ENCODE measurements at places on chromosomes 6 and 20.

DNA sequence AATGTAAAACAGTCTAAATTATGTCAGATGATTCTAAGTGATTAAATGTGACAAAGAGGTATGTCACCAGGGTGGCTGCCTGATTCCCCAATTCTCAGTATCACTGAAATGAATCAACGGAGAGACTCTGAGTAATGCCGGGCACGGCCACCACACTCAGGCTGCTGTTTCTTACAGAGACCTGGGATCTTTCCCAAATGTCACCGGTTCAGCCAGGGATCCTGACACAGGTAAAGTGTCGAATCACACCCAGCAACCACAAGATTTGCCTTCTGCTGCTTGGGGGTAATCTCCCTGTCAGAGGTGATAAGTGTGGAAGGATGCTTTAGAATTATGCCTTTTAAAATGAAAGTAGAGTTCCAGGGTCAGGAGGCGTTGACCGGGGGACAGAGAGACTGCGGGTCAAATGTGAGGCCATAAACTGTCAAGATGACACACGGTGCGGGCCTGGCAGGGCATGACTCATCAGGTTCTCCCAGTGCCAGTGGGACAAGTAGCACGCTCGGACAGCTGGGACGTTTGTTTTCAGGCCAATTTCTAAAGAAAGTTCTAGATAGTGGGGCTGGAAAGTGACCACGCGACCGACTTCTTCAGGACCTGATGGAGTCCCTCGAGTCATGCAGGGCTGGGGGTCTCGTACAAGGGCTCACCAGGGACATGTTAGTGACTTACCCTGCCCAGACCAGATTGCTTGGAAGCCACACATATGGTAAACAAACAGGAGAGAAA is 48.9 kb downstream of the PRDM1 start:
- DNase-seq, result no peak

DNA sequence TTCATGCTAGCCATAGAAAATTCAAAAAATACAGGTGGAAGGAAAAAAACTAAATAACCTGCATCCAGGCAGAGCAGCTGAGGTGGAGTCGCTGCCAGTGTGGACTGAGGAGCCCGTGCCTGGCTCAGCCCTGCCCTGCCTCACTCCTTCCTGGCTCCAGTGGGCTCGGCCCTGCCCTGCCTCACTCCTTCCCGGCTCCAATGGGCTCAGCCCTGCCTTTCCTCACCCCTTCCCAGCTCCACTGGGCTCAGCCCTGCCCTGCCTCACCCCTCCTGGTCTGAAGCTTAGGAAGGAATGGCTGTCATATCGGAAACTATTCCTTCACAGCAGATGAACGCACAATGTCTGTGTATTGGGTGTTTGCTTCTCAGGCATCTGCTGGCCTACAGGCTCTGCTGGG is 142.1 kb downstream of the SMOC2 start:
- no peak for DNase-seq

GRCh38 chr6:168468045-168468444 is 27.1 kb downstream of the SMOC2 start:
- no peak for DNase-seq

DNA sequence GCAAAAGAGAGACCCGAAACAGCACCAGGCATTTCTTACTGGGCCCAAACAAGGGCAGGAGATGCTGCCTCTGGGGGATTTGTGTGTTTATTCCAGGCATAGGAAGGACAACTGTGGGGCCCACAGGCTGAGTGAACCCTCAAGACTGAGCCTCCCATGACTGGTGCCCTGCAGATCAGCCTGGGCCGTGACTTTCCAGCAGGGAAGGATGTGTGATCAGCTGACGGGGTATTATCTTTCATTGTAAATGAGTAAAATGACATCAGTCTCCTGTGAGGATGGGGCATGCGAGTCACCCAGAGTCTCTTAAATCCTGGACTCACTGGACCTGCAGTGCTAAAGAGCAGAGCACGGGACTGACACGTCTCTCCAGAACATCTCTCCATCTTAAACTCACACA is 3.9 kb upstream of the TEAD3 start:
- DNase-seq, result no peak

DNA sequence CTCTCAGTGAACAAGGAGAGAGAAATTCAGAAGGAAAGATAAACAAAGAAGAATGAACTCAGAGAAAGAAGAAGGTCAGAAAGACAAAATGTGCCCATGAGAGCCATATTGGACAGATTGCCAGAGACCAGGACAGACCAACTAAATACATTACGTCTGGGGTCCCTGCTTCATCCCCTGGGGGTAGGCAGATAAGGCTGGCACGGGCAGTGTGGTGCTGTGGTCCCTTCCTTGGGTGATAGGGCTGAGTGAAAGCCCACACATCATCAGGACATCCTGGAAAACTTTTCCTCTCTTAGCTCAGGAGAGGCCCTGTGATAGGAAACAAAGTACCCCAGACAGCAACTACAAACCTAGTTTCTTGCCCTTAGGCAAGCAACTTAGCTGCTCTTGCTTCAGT is 13.2 kb upstream of the ARMC12 start:
- DNase-seq, result no peak

- DNase-seq, result peak; percentile 71
These were observed 28.1 kb downstream of the TOX2 start for GRCh38 chr20:43942667-43943285.

DNA sequence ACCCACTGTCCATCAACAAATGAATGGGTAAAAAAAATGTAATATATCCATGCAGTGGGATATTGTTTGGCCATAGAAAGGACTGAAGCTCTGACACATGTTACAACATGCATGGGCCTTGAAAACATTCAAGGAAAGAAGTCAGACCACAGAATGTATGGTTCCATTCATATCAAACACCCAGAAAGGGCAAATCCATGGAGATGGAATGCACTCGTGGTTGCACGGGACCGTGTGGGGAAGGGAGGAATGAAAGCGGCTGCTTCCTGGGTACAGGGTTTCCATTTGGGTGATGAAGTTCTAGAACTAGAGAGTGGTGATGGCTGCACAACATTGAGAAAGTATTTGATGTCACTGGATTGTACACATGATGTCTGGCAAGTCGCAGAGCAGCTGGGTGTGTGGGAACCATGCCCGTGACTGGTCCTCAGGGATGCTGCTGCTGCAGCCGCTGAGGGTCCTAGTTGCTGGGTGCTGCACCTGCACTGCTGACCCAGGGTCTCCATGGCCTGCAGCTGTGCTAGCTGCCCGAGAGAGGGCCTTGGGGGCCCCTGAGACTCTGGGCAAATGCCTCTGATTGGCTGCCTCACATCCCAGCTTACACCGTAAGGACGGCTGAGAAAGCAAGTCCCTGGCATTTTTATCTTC is 220.3 kb downstream of the NRN1 start:
- DNase-seq, result no peak

GRCh38 chr6:14243597-14243996 is 126.0 kb downstream of the CD83 start:
- no peak for DNase-seq

DNA sequence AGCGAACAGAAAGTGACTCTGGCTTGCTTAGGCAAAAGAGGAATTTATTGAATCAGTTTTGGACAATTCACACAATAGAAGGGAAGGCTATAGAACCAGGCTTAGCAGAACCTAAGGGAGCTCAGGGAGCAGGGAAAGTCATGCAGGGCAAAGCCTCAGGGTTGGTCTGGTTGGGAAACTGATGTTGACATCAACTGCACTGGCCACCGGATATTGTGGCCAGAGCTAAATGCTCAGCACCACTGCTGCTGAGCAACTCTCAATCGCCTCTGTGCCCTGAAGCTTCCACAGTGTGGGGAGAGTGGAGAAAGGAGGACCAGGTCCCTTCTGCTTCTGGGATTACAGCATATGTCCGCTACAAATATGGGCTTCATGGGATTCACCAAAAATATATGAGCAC is 93.3 kb upstream of the GCM1 start:
- DNase-seq, result no peak

DNA sequence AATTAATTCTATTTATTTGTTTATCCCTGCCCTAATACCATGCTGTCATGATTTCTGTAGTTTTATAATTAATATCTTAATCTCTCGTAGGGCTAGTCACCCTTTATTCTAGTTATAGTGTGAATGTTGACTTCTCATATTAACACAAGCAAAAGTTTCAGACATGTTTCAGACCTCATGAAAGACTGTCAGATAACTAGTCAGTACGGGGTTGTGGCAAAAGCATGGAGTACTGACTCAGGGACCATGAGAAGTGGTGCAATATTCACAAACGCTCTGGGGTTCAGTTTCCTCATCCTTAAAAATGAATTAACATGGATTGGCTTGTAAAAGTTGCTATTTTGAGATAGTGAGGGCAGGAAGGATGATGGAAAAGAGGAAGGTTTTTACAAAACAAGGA is 148.9 kb downstream of the TMEM200A start:
- no peak for DNase-seq

- DNase-seq, result no peak
These were observed 92.3 kb downstream of the ANKRD60 start for GRCh38 chr20:58136149-58136484.

GRCh38 chr20:48703107-48703506 is 124.7 kb downstream of the PREX1 start:
- DNase-seq, result peak; percentile 23

DNA sequence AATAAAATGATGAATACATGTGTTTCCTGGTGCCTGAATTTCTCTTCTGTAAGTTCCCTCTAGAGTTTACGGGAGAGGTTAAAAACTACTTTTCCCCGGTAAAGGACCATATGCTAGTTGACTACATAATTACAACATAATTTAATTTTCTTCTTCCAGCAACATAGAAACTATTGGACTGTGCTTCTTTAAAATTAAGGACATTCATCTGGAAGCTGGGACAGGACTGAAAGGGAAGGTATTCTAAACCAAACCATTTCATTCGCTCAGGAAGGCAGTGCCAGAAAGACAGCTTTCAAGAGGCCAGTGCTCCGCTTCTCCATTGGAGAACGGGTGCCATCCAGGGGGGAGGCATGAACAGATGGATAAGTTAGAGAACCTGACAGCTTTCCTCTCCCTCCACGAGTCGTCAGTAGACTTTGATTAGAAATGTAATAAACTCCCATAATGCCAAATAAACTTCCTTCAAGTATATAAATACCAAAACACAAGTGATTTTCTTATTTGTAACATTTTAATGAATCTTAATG is 458.0 kb upstream of the SOX4 start:
- DNase-seq, result no peak

- no peak for DNase-seq
These were observed 17.1 kb upstream of the RPN2 start for GRCh38 chr20:37161830-37162549.

GRCh38 chr20:63238514-63239125 is 2.9 kb downstream of the BIRC7 start:
- no peak for DNase-seq

DNA sequence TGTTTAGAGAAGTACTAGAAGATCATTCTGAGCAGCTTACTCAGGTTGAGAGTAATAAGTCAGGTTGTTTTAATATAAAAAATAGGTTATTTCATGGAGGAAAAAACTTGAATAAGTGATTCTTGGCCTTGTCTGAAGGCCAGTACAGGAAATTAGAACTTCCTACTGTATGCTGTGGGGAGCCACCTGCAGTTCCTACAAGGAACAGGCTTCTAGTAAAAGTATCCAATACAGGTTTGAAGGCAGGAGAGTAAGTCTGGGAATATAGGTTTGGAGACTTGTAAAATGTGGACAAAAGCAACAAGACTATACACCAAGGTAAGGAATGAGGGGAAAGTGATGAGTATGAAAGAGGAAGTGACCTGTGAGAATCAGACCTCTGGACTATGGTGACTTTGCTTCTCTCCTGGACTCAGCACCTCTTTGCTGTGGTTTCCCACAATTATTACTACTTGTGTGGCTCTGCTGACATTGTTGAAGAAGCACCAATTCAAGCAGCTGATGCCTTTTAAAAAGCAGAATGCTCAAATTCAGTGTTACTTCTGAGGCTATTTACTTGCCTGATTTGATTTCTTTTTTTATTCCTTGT is 278.6 kb downstream of the TBC1D7 start:
- DNase-seq, result no peak

DNA sequence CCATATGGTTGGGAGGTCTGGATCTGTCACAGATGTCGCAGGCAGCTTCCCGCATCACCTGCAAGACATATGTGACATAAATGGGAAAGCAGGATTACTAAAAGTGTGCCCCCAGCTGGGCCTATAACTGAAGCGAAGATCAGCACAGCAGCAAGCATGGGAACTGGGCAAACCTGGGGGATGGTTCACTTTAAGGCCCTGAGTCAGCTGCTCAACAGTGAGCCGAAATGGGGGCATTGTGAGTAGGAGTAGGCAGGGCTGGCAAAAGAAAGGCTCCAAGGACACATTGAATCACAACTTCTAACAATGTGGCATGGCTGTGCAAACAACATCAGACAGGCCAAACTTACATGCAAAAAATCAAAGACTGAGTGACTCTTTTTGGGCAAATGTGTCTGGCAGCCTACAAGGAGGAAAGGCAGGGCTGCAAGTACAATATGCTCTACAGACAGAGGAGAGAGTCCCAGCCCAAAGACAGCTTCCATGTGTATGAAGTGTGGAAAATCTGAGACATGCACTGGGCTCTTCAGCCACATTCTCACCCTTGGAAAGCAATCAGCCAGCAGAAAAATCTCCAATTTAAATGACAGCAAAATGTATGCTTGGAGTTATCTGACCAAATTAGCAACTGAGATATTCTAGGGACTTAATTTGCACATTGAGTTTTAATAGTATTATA is 531.0 kb upstream of the MMS22L start:
- DNase-seq, result no peak

DNA sequence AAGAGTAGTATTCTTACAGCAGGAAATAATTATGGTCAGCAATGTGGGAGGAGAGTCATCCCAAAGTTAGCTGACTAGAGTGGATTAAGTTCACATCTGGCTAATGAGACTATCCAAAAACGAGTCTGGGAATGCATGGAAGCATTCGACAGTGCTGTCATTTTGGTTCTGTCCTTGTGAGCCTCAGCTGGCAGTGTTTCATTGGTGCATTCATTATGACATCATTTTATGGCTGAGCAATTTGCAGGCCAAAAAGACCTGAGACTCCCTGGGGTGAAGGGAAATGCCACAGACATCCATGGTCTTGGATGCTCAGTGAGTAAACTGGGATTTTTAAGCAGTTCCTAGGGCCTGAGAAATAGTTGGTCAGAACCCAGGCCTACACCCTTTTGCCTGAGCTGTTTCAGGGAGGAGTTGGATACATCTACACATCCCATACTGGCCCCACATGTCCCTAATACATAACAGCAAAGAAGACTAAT is 196.4 kb upstream of the CCN2 start:
- DNase-seq, result no peak

DNA sequence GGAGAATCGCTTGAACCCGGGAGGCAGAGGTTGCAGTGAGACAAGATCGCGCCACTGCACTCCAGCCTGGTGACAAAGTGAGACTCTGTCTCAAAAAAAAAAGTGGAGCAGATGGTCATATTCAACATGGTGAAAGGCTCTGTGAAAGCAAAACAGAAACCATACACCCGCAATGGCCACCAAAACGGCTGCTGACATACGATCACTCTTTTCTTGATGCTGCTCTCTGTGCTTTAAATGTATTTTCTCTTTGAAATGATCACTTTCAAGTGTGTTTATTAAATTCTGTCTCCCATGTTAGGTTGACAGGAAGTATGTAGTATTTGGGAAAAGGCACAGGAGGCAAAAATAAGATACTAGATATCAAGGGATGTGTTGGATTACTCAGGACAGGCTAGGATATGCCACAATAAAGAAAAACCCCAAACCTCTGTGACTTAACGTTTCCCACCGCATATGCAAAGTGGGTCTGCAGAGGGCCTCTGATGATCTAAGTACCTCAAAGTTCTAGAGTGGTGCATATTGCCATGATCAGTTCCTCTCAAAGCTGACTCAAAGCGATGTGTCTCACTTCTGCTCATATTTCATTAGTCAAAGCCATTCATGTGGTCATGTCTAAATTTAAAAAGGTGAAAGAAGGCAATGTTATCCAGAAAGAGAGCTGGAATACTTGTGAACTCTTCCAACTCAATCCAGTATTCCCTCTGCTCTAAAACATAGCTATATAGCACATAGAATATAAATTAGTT is 155.1 kb upstream of the SOX4 start:
- no peak for DNase-seq

All from NCI-H345 (cell line).